ENCODE measurements at places on chromosomes 7 and 10. TPM values are rescaled to one million over a fixed set of nuclear protein-coding genes. Genes with fewer than 3 reads are reported as not detected.

The TPST1 gene
- 19.6 TPM for total RNA-seq

The SFTPA1 gene
- not detected for total RNA-seq

The CABCOCO1 gene
- total RNA-seq: 0.65 TPM

The TSPAN14 gene
- 108 TPM for total RNA-seq

The GHITM gene
- total RNA-seq: 165 TPM

The CYP3A4 gene
- total RNA-seq: not detected

The AKR1E2 gene
- 7.2 TPM for total RNA-seq

The LIPN gene
- total RNA-seq: 0.56 TPM

The CPN1 gene
- not detected for total RNA-seq

The GIMAP7 gene
- 5.8 TPM for total RNA-seq

The OR2F2 gene
- not detected for total RNA-seq

The GOT1 gene
- 18.1 TPM for total RNA-seq

The CDC14C gene
- not detected for total RNA-seq

The COL13A1 gene
- total RNA-seq: 0.60 TPM

The GTF2IRD1 gene
- total RNA-seq: 12.4 TPM

The C10orf53 gene
- not detected for total RNA-seq

The ANKRD61 gene
- total RNA-seq: not detected

Data from omental fat pad (tissue), 4 donors.